ENCODE measurements at places on chromosomes 1 and 21.

DNA sequence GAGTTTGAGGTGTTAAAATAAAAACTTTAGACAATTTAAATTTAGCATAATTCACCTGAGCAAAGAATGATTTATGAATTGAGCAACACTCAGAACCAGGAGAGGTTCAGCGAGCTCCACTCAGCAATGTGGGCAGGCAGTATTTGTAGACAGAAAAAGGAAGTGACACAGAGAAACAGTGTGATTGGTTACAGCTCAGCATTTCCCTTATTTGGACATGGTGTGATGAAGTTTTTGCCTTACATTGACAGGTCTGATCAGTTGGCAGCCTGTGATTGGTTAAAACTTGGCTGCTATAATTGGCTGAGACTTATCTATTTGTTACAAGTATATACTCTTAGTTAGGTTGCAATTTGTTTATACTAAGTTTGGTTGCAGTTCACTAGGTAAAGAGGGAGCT, 621.2 kb upstream of the PRMT6 start:
- no peak for DNase-seq

GRCh38 chr1:66143651-66144050, 351.0 kb downstream of the PDE4B start:
- no peak for DNase-seq

- DNase-seq = no peak
Measured at GRCh38 chr1:23559985-23560741, 862 bp upstream of the ID3 start.

DNA sequence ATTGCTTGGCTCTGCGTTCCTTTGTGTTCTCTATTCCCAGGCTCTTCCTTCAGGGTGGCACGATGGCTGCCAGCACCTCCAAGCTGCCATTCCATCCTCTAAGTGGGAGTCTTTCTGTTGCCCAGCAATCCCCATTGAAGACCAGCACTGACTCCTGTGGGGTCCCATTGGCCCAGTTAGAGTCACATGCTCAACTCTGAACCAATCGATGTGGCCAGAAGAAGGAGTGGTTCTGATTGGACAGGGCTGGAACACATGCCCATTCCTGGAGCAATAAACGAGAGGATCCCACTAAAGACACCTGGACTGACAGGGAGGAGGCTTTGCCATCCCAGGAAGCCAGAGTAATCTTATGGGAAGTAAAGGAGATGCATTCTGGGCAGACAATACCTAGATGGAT, 97.2 kb upstream of the IGSF21 start:
- no peak for DNase-seq

GRCh38 chr1:93317207-93317606, 28.5 kb upstream of the DR1 start:
- peak; percentile 47 for DNase-seq

DNA sequence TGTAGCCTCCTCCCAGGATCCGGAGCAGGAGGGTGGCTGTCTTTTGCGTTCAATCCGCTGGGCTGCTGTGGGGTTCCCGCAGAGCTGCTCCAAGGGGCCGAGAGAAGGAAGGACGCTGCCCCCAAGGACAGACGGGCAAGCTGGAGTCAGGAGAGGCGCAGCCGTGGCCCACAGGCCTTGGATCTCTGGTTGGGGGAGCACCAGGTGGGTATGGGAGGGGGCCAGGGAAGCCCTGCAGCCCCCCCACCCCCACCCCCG, 15.9 kb upstream of the SKI start:
- DNase-seq = no peak

DNA sequence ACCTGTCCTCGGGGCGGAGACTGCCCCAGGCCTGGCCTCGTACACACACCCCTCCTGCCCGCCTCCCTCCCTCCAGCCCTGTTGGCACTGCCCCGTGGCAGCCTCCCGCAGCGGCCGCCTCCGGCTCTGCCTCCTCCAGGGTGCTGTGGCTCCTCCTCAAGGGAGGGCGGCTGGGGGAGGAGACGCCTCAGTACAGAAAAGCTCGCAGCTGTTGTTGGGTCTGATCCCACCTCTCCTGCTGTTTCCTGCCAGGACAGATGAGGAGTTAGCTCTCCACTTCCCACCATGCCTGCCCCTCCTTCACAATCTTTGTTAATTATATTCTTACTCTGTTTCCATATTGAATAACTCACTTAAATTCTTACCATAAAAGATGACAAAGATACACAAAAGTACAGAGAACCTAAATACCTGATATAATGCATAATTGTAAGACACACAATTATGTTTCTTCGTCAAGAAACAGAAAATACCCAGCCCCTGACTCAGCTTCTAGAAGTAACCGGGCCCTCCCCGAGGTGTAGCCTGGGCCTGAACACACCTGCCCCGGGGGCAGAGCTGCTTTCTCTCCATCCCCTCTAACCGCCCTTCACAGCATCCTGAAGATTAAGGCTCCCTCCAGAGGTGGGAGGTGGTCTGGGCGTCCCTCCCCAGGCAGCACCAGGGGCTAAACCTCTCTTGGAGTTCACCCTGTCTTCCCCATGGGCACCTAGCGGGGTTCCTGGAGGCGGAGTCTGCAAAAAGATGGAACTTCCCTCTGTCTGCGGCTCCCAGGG, 30.6 kb upstream of the COL6A1 start:
- no peak for DNase-seq

DNA sequence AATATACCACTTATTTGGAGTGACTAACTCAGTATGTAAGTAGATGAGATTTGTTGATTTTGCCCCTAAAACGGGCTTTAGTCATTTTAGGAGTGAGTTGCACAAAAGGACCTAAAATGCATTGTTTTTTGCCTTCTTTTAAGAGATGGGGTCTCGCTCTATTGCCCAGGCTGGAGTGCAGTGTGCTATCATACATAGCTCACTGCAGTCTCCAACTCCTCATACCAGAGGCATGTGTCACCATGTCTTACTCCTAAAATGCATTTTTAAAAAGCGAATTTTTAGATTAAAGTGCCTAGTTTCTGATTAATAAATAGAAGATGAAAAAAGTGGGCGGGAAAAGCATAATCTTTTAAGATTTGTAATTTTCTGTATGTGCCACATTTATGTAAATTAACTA, 11.5 kb upstream of the NEXN start:
- no peak for DNase-seq

GRCh38 chr1:58005212-58005611, 541.3 kb downstream of the OMA1 start:
- DNase-seq = no peak

- no peak for DNase-seq
Measured at GRCh38 chr1:82483146-82483545, 682.4 kb downstream of the ADGRL2 start.

Data from dorsolateral prefrontal cortex (tissue), 122 donors.